T-cell (primary cell): ENCODE measurements at places on chromosomes 12 and 14.

DNA sequence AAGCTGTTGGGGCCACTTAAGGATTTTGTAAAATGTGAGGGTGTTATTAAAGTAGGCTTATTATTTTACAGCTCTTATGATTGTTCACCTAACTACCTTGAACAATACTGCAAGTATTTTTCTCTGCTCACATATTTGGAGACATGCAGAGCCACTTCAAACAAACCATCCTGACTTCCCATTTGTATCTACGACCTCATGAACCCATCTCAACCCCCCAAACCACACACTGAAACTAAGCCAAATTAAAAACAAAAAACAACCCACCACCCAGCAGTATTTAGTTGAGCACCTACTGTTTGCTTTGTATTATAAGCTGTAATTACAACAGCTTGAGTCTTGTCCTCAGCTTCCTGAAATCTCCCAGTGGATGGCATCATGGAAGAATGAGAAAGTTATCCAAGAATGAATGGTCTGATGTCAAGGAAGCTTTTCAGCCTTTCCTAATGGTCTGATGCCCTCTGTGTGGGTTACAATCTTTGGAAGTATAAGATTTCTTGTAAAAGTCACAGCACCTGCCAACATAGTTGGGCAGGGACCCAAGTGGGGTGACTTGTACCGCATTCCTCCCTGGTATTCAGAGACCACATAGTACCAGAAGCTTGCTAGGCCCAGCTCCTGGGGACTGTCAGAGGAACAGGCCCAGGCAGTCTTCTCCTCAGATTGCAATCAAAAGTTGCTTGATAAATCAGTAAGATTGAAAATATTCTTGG lies 416.6 kb downstream of the ZFP36L1 start:
- no peak overlapping the region for H3K4me3 ChIP-seq
- no peak overlapping the region for H3K27ac ChIP-seq
- H3K36me3 ChIP-seq, result no peaks in the 10 kb centered on the region
- no peak for DNase-seq
- no peaks in the 10 kb centered on the region for H3K27me3 ChIP-seq
- peaks cover 33% of the 10 kb centered on the region for H3K4me1 ChIP-seq

DNA sequence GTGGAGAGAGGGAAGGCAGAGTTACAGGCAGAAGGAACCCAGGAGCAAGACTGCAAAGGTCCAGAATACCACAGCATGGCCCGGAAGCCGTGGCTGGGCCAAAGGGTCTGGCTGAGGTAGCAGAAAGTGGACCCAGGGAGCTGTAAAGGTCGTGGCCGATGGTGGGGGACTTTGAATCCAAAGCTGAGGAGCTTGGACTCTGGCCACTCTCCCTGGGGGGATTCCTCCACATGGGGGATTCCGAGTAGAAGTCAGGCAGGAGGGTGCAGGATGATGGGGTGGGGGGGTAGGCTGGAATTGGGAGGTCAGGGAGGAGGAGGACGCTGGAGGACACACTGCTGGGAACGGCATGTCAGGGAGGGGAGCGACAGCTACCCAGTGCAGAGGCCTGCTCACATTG lies 125.2 kb downstream of the GCH1 start:
- H3K4me1 ChIP-seq, result peaks cover 27% of the 10 kb centered on the region
- DNase-seq, result no peak
- H3K27ac ChIP-seq, result no peak overlapping the region
- H3K4me3 ChIP-seq, result no peak overlapping the region

DNA sequence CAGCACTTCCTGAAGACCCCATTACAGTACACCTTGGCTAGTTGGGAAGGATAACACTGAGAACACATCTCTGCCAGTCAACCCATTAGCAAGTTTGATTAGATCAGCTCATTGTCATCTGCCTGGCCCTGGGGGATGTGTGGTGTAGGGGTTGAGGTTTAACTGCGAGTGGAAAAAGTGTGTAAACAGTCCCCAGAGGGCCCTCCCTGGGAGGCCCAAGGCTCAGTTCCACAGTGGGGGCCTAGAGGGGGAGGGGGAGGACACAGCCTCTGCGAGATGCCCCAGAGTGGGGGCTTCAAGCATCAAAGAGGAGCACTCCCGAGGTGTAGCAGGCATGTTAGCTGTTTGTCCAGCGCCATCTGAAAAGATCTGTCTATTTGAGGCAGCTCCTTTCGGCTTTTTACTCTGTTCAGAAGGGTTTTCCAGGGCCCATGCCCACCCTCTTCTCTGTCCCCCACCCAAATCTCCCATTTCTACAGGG lies 344 bp downstream of the LPAR5 start:
- no peaks in the 10 kb centered on the region for H3K27me3 ChIP-seq
- peak overlapping the region; percentile 45 for H3K4me3 ChIP-seq
- H3K36me3 ChIP-seq, result no peaks in the 10 kb centered on the region
- peaks cover 61% of the 10 kb centered on the region for H3K4me1 ChIP-seq

GRCh38 chr14:24298892-24299254 lies 707 bp downstream of the DHRS1 start:
- peaks cover 32% of the 10 kb centered on the region for H3K4me1 ChIP-seq
- DNase-seq, result no peak
- H3K36me3 ChIP-seq, result peaks cover 12% of the 10 kb centered on the region
- H3K27me3 ChIP-seq, result no peaks in the 10 kb centered on the region
- H3K4me3 ChIP-seq, result peak overlapping the region; percentile 82

DNA sequence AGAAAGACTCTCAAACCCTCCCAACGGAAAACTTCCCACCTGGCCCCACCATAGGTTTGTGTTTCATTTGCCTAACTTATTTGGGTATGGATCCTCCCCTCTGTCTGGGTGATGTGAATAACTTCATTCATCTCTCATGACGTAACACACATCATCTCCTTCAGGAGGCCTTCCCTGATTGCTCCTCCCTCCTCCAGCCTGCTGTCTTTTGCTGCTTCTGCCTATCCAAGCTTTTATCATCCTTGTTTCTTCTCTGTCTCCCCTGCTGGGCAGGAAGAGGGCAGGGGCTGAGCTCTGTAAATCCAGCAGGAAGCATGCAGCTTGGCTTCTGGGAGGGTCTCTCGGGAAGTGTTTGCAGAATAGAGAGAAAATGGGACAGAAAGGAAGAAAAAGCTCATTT lies 766.0 kb upstream of the TBX3 start:
- H3K4me3 ChIP-seq, result no peak overlapping the region
- no peaks in the 10 kb centered on the region for H3K36me3 ChIP-seq
- H3K4me1 ChIP-seq, result no peaks in the 10 kb centered on the region
- no peak for DNase-seq
- no peak overlapping the region for H3K27ac ChIP-seq
- H3K27me3 ChIP-seq, result peaks cover 35% of the 10 kb centered on the region

DNA sequence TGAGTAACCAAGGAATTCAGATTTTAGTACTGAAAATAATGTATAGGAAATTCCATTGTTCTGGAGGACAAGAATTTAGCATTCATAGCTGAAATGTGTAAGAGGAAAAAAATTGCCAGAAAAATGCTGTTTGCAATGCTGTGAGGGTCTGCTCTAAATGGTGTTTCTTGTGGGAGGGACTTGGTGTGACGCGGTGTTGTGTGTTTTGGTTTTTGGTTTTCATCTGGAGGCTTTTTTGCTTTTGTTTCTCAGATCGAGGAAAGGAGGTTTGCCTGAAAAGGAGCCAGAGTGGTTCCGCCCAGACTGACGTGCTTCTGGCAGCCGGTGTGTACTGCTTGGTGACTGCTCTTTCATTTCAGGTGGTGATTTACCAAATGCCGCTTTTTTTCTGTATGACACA lies 211.8 kb upstream of the HMGA2 start:
- H3K27me3 ChIP-seq, result no peaks in the 10 kb centered on the region
- no peak for DNase-seq
- H3K4me1 ChIP-seq, result no peaks in the 10 kb centered on the region
- H3K4me3 ChIP-seq, result no peak overlapping the region
- H3K27ac ChIP-seq, result no peak overlapping the region
- no peaks in the 10 kb centered on the region for H3K36me3 ChIP-seq
